Mesendoderm (in vitro differentiated cells): ENCODE measurements at places on chromosomes 3 and 15.
A peak's percentile ranks its signal among the peaks of the same experiment; 100 is the strongest.

- DNase-seq, result peak; percentile 25
Observed at GRCh38 chr15:79243723-79244122, 38.8 kb upstream of the ANKRD34C start.

DNA sequence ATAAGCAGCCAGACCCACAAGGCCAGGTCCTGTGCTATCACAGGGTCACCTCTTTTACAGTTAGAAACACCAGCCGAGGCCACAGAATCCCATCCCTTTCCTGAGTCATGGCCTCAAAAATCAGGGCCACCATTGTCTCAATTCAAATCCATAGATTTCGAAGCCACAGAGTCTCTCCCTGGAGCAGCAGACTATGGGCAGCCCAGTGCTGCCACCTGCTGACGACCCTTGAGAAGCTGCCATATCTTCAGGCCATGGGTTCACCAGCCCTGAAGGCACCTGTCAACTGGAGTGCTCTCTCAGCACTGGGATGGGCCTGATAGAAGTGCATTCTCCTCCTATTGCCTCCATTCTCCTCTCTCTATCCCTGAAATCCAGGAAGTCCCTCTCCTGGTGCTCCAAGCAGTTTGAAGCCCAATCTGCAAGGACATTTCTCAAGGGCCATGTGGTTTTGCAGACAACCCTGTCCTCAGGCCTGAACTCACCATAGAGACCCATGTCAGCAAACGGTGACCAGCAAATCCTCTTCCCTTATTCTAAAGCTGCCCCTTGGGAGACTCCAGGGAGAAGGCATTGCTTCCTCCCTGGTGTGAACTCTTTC, 39.6 kb downstream of the TGM4 start:
- DNase-seq, result peak; percentile 91

- DNase-seq, result peak; percentile 25
Observed at GRCh38 chr3:149115114-149115513, 14.3 kb upstream of the HPS3 start.

- DNase-seq, result peak; percentile 11
Observed at GRCh38 chr15:25985165-25985564, 122.0 kb upstream of the ATP10A start.

- DNase-seq, result peak; percentile 4
Observed at GRCh38 chr15:67321352-67321751, 66.8 kb downstream of the IQCH start.

DNA sequence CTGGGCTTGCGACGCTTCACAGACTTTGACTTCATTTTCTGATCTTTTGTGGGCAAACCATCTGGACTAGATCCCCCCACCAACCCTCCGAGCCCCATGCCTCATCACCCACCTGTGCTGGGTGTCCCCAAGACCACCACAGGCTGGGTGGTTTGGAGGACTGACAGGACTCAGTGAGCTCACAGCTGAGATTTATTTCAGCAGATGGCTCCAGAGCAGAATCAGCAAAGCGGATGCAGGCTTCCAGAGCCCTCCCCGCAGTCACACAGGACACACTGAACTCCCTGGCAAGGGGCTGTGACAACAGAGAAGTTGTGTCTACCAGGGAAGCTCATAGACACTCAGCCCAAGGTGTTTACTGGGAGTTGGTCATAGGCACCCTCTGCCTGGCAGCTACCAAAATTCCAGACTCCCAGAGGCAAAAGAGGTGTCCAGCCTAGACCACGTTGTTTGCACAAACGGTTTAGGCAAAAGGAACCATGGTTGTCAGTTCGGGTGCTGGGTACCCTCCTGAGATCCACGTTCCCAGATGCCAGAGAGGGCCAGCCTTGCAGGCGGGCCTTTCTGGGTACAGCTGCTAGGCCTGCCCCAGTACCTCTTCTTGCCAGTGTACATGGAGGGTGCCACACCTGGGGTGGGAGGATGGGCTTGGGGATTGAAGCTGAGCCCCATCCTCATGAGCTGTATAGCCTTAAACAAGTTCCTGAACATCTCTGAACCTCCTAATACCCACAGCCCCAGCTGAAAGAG, 170.3 kb downstream of the NSMCE3 start:
- no peak for DNase-seq

- peak; percentile 82 for DNase-seq
Observed at GRCh38 chr3:155382396-155383042, 89.0 kb upstream of the STRIT1 start.

- no peak for DNase-seq
Observed at GRCh38 chr15:37789881-37790280, 144.6 kb upstream of the TMCO5A start.

DNA sequence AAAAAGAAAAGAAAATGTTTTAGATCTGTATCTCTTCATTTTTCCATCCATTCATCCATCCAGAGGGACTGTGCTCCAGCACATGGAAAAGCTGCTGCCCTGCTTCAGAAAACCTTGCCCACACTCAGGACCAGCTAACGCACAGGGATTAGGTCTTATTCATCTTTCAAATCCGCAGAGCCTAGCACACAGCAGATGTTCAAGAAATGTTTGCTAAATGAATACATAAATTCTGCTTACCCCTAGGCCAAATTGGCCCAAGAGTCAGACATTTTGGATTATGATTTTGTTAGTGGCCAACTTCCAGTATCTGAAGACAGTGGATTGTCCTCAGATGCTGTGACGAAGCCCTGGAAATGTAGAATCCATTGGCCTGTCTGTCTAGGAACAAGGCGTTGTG, 71.4 kb downstream of the GHSR start:
- no peak for DNase-seq

GRCh38 chr3:124810970-124811369, 76.2 kb downstream of the ITGB5 start:
- no peak for DNase-seq

- no peak for DNase-seq
Observed at GRCh38 chr3:68173012-68173634, 518.7 kb upstream of the SUCLG2 start.

- DNase-seq, result no peak
Observed at GRCh38 chr3:71055257-71056001, 528.1 kb downstream of the FOXP1 start.

DNA sequence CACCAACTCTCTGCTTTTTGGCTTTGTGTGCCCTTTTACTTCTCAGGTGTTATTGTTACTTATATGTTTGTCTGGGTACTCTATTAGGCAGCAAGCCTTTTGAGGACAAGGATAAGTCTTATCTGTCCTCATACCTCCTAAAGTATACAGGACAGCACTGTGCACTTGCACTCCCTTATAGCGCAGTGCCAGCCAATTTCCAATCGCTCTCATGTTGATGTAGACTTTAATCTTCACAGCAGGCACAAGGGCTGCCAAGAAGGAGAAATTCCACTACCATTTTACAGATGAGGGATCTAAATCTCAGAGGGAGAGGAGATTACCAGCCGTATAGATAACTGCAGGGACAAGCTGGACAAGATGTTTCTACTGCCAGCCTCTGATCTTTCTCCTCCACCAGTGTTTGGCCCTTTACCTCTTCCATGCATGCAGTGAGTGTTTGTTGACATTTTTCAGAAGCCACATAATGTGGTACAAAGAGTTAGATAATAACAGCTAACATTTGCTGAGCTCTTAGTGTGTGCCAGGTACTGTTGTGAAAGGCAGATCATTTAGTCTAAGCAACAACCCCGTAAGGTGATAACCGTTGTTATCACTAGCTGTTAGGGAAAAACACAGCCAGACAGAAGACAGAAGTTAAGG, 30.1 kb downstream of the SST start:
- DNase-seq, result peak; percentile 42

DNA sequence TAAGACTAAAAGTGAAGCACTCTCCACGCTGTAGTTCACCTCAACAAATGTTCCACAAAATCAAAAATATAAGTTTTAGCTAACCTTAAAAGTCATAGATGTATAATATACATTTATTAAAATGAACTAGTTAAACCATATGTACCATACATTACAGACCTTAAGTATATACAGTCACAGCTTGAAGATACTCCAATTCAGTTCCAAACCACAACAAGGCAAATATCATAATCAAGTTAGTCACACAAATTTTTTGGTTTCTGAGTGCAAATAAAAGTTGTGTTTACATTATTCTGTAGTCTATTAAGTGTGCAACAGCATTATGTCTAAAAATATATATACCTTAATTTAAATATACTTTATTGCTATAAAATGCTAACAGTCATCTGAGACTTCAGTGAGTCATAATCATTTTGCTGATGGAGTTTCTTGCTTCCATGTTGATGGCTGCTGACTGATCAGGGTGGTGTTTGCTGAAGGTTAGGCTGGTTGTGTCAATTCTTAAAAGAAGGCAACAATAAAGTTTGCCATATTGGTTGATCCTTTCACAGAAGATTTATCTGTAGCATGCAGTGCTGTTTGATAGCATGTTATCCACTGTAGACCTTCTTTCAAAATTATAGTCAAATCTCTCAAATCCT, 736.7 kb downstream of the NSUN3 start:
- no peak for DNase-seq

GRCh38 chr3:67509471-67510075, 144.8 kb downstream of the SUCLG2 start:
- no peak for DNase-seq

DNA sequence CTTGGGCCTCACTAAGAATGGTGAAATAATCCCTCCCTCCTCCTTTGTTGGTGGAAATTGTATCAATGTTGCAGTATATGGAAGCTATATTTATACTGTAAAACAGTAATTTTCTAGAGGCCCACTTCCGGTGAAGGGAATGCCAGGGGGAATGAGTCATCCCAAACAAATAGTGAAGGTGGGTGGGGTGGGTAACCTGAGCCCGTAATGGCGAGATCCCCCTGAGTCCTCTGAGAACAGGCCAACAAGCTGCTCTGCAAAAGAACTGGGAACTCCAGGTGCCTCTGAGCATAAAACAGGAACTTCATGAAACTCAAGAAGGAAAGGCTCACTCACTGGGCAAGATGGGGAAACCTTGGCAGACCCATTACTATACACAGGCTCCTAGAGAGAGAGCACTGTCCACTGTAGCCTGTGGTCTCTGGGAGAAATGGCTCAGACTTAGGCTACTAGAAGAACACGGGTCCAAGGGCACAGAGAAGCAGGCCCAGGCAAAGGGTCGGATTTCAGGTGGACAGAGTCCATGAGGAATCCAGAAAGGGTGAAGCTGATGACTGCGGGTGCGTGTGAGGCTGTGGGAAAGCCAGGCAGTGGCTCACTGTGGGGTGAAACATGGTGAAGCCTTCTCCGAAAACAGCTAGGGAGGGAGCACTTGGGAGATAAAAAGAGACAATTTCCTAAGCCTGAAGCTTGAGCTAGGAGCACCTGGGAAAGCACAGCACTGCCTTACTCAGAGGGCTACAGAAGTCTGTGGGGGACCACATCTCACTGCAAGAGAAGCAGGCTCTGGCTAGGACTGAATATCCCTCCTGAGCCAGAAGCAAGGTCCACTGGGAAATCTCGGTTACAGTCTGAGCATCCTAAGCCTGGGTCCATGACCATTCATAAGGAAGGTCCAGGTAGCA, 19.8 kb downstream of the LARP6 start:
- peak; percentile 79 for DNase-seq

DNA sequence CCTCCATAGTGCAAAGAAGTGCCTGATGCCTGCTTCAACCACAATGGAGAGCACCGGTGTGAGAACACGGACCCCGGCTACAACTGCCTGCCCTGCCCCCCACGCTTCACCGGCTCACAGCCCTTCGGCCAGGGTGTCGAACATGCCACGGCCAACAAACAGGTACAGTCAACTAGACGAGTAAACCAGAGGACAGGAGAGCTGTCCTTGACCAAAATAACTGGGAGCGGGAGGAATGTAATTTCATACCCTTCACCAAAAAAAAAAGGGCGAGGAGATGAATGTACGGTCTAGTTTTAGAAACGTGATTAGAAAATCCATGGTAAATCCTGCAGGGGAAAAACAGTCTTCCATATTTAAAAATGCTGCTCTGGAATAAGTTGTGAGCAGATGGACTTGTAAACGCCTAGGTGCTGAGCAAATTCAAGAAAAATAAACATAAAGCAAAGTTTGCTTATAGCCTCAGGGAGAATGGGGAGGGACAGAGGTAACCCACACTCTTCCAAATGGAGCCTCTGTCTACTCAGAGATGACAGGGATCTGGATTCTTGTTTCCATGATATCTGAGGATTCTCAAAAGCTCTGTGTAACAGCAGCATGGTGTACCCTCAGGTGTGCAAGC, 8.4 kb downstream of the THBS1 start:
- no peak for DNase-seq

DNA sequence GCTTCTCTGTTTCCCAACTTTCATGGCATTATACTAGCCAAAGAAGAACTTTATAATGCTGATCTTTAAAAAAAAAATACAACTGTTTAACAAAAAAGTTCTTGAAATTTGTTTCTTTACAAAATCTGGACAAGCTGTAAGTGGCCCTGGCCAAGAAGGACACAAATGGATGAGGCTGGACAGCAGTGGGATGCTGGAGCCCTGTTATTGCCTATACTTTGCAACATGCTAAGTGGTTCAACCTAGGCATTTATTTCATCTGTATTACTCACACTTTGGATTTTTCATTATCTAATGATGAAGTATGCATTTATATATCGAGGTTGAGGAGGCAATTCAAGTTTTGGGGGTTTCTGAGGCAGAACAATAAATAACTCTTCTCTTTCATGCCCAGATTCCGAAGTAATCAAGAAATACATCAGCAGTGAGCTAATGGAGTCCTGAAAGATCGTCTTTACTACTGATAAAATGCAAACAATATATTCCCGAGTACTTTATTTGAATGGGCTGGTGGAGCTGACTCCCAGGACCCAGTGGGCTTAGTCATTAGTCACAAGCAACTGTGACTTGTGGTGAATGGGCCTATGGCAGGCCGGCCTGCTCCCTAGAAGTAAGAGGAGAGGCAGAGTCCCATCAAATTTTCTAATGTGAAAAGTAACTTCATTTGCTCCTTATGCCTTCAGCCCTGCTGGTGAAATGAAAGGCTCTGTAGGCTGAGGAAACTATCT, 177.3 kb upstream of the DPH6 start:
- DNase-seq, result no peak

- no peak for DNase-seq
Observed at GRCh38 chr3:183181606-183182005, 19.1 kb upstream of the LAMP3 start.

- DNase-seq, result no peak
Observed at GRCh38 chr15:59791755-59792154, 102.6 kb upstream of the BNIP2 start.

DNA sequence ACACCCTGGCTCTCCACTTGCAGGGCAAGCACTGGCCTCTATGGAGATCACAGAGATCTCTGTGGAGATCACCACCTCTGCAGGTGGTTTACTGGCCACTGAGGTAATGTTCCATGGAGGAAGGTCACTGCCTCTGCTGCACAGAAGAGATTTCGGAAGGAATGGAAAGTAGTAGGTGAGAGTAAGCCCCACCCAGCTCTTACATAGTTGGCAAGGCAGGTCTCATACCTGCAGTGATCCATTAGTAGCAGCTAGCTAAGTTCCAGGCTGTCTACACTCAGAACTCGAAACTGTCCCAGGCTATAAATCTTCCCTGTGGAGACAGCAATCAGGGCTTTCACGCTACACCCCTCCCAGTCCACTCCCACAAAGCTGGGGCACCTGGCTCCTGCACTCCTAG, 194.3 kb upstream of the MANF start:
- no peak for DNase-seq
